ENCODE measurements at places on chromosomes 2 and 18.

- no peak for DNase-seq
These were observed 4.5 kb upstream of the PUM2 start for GRCh38 chr2:20355131-20355530.

- DNase-seq = no peak
These were observed 212.3 kb downstream of the MGAT5 start for GRCh38 chr2:134466141-134466540.

- no peak for DNase-seq
These were observed 1.2 kb downstream of the ERMN start for GRCh38 chr2:157324331-157324843.

- DNase-seq = no peak
These were observed 12.3 kb upstream of the SETBP1 start for GRCh38 chr18:44668270-44668975.

DNA sequence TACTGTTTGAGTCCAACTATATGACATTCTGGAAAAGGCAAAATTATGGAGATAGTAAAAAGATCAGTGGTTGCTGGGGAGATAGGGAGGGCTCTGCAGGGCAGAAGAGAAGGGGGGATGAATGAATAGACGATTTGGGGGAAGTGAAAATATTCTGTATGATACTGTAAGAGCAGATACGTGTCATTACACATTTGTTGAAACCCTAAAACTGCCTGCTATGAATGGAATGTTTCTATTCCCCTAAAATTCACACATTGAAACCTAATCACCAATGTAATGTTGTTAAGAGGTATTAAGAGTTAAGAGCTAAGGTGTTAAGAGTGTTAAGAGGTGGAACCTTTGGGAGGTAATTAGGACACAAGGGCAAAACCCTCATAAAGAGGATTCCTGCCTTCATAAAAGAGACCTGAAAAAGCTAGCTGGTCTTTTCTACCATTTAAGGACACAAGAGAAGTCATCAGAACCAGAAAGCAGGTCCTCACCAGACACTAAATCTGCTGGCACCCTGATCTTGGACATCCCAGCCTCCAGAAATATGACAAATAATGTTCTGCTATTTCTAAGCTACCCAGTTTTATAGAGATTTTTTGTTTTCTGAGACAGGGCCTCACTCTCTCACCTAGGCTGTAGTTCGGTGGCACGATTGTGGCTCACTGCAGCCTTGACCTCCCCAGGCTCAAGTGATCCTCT is 76.2 kb downstream of the ATAD2B start:
- DNase-seq = no peak

DNA sequence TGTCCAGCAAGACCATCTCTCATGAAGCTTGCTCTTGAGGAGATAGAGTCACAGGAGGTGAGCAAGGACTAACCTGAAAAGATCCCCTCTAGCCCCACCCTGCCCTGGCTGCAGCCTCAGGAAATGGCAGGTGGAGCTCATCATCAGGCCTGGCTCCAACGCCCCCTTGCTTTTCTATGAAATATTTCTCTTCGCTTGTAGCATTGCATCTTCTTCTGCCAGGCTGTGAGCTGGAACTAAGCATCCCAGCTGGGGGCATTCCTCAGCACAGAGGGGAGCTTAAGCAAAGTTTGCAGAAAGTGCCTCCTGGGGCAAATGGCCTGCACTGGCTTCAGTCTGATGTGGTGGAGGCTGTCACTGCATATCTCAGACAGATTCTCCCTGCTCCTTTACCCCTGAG is 90.1 kb upstream of the LGALSL start:
- no peak for DNase-seq

DNA sequence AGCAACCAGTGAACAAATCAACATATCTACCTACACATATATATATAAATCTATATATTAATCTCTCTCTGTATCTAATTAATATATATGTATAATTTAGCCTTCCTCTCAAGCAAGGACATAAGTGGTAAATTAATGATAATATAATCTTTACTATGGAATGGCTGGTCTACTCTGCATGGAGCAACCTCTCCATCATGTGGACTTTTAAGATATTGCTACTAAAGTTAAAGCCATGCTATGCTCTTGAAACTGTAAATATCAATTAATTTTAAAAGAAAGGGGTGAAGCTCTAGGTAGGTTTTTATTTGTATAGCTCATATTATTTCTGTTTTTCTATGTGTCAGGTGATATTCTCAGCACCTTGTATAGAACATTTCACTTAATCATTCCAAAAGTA is 147.0 kb downstream of the PPP1R1C start:
- DNase-seq = no peak

- DNase-seq = no peak
These were observed 155.0 kb upstream of the REG3G start for GRCh38 chr2:78870343-78870967.

- no peak for DNase-seq
These were observed 760 bp upstream of the STON1 start for GRCh38 chr2:48529194-48529593.

DNA sequence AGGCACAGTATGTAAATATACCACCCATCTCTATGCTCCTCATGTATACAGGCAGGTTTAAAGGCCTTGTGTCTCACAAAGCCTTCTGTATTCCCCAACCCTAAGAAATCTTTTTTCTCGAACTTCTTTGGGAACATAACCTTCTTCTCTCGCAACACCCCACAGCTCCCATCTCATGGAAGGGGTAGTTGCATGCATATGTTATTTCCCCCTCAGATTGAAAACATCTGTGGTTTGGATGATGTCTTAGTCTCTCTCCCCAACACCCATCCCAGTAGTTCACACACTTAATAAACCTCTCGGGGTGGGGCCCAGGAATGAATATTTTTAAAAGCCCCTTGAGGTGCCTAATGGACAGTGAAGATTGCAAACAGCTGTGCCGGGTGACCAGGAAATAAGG is 21.0 kb upstream of the HDAC4 start:
- DNase-seq = no peak

DNA sequence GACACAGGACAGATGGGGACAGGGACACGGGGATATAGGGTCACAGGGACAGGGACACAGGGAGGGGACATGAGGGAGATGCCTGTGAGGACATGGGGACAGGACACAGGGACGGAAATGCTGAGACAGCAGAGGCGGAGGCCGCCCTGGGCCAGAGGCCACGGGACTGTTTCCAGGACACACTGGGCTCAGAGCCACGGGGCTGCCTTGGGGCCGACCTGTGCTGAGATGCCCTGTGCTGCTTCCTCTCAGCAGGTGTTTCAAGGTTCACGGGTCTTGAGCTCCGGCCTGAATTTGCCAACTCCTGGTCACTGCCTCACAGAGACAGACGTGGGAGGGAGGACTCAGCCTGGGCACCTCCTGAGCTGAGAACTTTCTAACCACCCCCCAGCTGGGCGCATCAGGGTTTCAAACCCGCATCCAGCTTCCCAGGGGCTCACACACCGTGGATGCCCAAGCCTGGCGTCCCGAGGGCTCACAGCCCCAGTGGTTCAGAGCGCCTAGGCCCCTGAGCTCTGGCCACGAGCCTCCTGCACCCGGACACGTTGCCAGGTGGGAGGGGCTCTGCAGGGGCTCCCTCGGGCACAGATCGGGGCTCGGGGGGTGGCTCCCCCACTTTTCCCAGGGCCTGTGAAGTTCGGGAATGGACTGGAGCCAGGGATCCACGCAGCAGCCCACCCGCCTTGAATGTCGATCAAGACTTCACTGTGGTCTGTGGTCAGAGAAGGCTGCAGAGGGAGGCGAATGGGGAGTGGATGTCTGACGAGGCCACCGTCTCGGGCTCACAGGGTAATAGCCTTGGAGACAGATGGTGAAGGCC is 64.1 kb downstream of the SLC66A2 start:
- no peak for DNase-seq

GRCh38 chr2:60317844-60318243 is 235.6 kb downstream of the BCL11A start:
- DNase-seq = no peak

DNA sequence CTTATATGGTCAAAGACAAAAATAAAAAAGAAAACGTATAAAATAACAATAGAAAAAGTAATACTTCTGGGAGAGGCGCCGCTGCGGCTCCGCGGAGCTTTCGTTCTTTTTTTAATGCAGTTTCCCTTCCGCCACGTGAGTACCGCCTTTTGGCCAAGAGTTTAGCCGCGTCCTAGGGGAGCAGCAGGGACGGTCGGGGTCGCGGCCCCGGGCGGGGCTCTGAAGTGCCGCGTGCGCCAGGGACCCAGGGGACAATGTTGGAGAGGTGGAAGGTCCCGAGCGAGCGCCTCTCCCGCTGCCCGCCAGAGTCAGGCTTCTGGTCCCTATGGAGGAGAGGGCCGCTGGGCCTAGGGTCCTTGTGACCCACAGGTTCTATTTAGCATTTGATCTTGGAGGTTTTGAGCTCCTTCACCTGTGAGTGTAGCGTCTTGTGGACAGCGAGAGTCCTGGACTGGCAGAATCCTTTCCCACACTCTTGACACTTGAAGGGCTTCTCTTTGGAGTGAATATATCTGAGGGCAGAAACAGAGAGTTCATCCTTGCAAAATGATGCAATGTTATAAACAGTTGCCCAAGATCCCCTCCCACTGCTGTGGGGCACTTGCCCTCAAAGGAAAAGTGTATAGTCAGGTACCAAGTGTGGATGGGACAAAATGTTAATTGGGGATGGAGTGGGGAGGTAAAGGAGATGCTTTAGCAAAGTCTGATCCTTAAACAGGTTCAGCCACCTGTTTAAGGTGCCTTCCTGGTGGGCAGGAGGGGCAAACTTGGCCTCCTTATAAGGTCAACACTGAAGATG is 6.3 kb downstream of the OSR1 start:
- DNase-seq = no peak

GRCh38 chr2:240458044-240458899 is 22.8 kb downstream of the GPC1 start:
- no peak for DNase-seq

- no peak for DNase-seq
These were observed 266.1 kb upstream of the KLHL29 start for GRCh38 chr2:23118894-23119293.

DNA sequence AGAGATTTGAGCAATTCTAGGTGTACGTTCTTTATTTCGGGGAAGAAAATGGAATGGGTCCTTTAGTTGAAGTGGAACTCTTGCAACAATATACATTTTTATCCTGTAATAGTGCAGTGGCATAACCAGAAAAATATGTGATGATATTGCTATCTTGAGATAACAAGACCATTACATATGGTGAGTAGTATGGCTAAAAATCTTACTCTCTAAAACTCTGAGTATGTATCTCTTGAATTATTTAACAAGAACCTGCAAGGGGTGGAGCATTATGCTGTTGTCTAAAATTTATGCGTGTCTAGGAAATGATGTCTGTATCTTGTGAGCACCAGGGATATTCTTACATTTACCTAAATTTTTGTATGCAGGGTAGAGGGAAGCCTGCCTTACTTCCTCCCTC is 68.4 kb upstream of the SLC4A10 start:
- DNase-seq = no peak

DNA sequence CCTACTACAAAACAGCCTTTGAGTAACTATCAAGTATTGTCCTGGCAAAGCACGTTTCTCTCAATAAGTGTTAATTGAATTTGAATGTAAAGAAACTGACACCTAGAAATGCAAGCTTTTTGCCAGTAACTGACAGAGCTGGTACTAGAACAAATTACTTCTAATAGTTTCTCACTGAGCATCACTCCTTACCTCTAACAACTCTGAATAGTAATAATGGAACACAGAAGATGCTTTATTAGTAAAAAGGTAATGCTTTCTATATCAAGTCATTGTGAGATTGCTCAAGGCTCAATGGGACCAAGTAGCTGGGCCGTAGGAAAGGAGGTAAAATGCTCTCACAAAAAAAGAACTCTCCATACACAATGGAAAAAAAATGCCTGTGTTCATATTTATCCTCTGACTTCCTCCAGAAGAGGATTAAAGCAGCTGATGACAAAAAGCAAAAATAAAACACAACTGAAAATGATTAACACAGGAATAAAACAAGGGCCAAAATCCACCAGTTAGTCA is 11.8 kb downstream of the RASGRP3 start:
- DNase-seq = no peak

GRCh38 chr2:207188626-207189419 is 23.1 kb upstream of the KLF7 start:
- DNase-seq = no peak

GRCh38 chr2:24793761-24794435 is 673 bp downstream of the CENPO start:
- peak; percentile 48 for DNase-seq

GRCh38 chr2:201980946-201981345 is 52.7 kb upstream of the FZD7 start:
- no peak for DNase-seq

- DNase-seq = no peak
These were observed 91.4 kb downstream of the COL6A3 start for GRCh38 chr2:237322564-237322963.

GRCh38 chr2:167345559-167345958 is 457.3 kb downstream of the XIRP2 start:
- no peak for DNase-seq

GRCh38 chr2:43190311-43191052 is 35.9 kb downstream of the ZFP36L2 start:
- no peak for DNase-seq

DNA sequence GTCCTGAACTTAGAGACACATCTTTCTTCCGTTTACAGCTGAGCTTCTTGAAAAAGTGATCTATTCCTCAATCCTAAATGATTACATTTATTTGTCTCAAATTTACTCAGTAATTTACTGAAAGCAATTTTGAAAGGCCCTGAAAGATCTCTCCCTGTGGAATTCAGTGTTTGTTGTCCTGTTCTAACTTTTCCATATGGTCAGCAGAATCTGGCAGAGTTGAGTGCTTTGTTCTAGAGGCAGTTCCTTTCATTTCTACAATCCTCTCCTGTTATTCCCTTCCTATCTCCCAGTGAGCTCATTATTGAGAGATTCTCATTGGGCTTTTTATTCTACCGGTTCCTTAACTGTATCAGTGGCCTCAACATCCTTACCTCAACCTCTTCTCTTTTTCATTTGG is 36.5 kb upstream of the REG3G start:
- no peak for DNase-seq

GRCh38 chr2:68800517-68800916 is 65.9 kb downstream of the ARHGAP25 start:
- no peak for DNase-seq

GRCh38 chr2:138486363-138487198 is 15.0 kb upstream of the SPOPL start:
- no peak for DNase-seq

DNA sequence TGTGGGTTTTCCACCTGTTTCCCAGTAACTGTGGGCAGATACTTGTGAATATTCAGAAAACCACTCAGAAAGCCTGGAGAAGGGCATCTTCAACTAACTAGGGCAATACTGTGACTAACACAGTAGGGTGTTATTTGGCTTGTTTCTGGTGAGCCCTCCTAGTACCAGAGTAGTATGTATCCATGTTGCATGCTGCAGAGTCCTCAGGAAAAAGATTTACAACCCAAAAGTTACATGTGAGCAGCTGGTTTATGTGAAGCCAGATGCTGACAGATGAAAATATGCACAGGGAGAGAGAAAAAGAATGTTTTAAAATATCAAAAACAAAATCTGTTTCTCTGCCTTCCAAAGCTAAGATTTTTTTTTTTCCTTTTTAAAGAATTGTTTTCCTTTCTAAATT is 333.2 kb upstream of the UBE2E3 start:
- no peak for DNase-seq

GRCh38 chr2:8139668-8140200 is 542.1 kb upstream of the ID2 start:
- DNase-seq = no peak

GRCh38 chr2:238523158-238524110 is 96.7 kb downstream of the ASB1 start:
- no peak for DNase-seq

Data from HTR-8/SVneo (cell line).